Endothelial cell of umbilical vein (primary cell): ENCODE measurements at places on chromosomes 3 and 15. TPM values are rescaled to one million over a fixed set of nuclear protein-coding genes. Genes with fewer than 3 reads are reported as not detected.

LRRK1 gene
- 18.4 and 22.1 TPM in 2 replicates for total RNA-seq

CLRN1 gene
- not detected in 2 replicates for total RNA-seq

AQP9 gene
- total RNA-seq, result not detected in 2 replicates

CLDN16 gene
- not detected in 2 replicates for total RNA-seq

MYLK gene
- 17.2 and 22.2 TPM in 2 replicates for total RNA-seq

LRRC31 gene
- total RNA-seq, result not detected in 2 replicates

DAZL gene
- not detected in 2 replicates for total RNA-seq

THSD4 gene
- 20.2 and 25.4 TPM in 2 replicates for total RNA-seq

SPESP1 gene
- total RNA-seq, result 1.5 and 3.0 TPM in 2 replicates

CFAP161 gene
- 0.65 TPM in 1 of 2 replicates, not detected in the other for total RNA-seq

SNX1 gene
- 110 and 113 TPM in 2 replicates for total RNA-seq

RAB7A gene
- total RNA-seq, result 249 and 262 TPM in 2 replicates

ZNF80 gene
- total RNA-seq, result not detected in 2 replicates

TLNRD1 gene
- total RNA-seq, result 33.0 and 33.2 TPM in 2 replicates

CGGBP1 gene
- 69.4 and 69.7 TPM in 2 replicates for total RNA-seq

BLOC1S6 gene
- 39.2 and 43.4 TPM in 2 replicates for total RNA-seq

COPS2 gene
- 74.9 and 79.3 TPM in 2 replicates for total RNA-seq

TFG gene
- total RNA-seq, result 106 and 107 TPM in 2 replicates

AMIGO3 gene
- 0.21 TPM in 1 of 2 replicates, not detected in the other for total RNA-seq

MNS1 gene
- total RNA-seq, result 2.3 and 2.6 TPM in 2 replicates

LPP gene
- 136 and 153 TPM in 2 replicates for total RNA-seq

SLC27A2 gene
- total RNA-seq, result not detected in 2 replicates

CMTM7 gene
- total RNA-seq, result 44.7 and 47.1 TPM in 2 replicates

LOXL1 gene
- 5.2 and 9.2 TPM in 2 replicates for total RNA-seq

CRABP1 gene
- total RNA-seq, result not detected in 2 replicates

GATM gene
- total RNA-seq, result 0.48 and 0.60 TPM in 2 replicates

PRSS50 gene
- total RNA-seq, result not detected in 2 replicates

NOX5 gene
- total RNA-seq, result 0.07 TPM in 1 of 2 replicates, not detected in the other

LRRIQ4 gene
- not detected in 2 replicates for total RNA-seq

GP9 gene
- not detected in 2 replicates for total RNA-seq

CPA3 gene
- total RNA-seq, result 1.7 and 3.3 TPM in 2 replicates

ACSBG1 gene
- not detected in 2 replicates for total RNA-seq

IL20RB gene
- 1.6 and 2.5 TPM in 2 replicates for total RNA-seq

CPN2 gene
- not detected in 2 replicates for total RNA-seq

MAP3K13 gene
- 15.4 and 20.2 TPM in 2 replicates for total RNA-seq

PLSCR2 gene
- total RNA-seq, result not detected in 2 replicates

SKOR1 gene
- total RNA-seq, result 0.09 and 0.15 TPM in 2 replicates

ZNF660 gene
- total RNA-seq, result 1.0 and 1.5 TPM in 2 replicates

UBAP1L gene
- 3.9 and 5.0 TPM in 2 replicates for total RNA-seq

TMCC1 gene
- 36.6 and 38.4 TPM in 2 replicates for total RNA-seq

FBXW12 gene
- total RNA-seq, result not detected in 2 replicates

DNAJB8 gene
- not detected in 2 replicates for total RNA-seq

CAV3 gene
- total RNA-seq, result not detected in 2 replicates

TRPM1 gene
- total RNA-seq, result 0.53 TPM in 1 of 2 replicates, not detected in the other

LSAMP gene
- total RNA-seq, result not detected in 2 replicates

C3orf22 gene
- total RNA-seq, result not detected in 2 replicates

DCLK3 gene
- not detected in 2 replicates for total RNA-seq

AGTR1 gene
- total RNA-seq, result not detected in 2 replicates
